Urothelium cell line (cell line): ENCODE measurements at places on chromosomes 5 and 9.

DNA sequence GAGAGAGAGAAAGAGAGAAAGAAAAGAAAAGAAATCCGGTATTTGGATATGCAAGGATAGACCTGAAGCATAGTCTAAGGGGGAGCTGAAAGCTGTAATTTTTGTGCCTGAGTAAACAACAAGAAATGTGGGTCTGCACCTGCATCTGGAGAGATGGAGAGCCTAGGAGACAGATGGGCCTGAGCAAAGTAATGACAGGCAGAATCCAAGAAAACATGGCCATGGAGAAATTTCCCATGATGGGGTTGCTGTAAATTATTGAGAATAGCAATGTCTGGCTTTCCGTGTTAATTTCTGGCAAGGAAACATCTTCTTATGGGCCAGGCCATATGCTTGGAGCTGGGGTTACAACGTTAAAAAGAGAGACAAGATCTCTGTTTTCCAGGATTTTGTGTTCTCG, 40.2 kb downstream of the YIPF5 start:
- no peak for DNase-seq

GRCh38 chr5:142810081-142810480, 39.9 kb downstream of the ARHGAP26 start:
- DNase-seq, result no peak

DNA sequence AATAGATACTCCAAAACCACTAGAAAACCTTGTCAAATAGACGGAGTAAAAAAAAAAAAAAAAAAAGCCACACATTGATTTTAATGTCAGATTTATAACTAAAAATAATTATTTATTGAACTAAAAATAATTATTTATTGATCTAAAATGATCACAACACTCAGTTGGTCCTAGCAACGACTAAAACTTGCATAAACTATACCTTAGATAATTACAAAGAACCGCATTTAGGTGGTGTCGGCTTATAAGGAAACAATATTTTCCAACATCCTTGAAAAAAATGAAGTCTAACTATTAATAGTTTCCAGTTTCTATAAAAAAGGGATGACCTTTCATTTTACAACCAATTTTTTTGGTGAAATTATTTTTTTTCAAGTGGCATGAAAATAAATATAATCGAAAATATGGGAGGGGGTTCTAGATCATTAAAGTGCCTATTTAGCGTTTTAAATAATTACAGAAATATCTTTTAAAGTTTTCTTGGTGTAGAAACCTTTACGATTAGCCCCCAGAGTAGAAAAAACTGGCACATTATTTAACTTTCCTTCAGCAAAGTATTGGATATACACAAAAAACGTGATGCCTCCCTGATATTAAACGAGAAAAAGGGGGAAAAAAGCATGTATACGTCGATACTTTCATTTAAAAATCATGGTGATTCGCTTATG, 3.7 kb downstream of the ARRDC3 start:
- DNase-seq, result no peak

- peak; percentile 26 for DNase-seq
Measured at GRCh38 chr5:159339460-159339859, 9.2 kb upstream of the IL12B start.

GRCh38 chr9:99593610-99594009, 228.1 kb upstream of the NR4A3 start:
- no peak for DNase-seq
